ENCODE measurements at places on chromosomes 7 and 10.

GRCh38 chr7:121954803-121955202 is 81.8 kb downstream of the PTPRZ1 start:
- DNase-seq = no peak

DNA sequence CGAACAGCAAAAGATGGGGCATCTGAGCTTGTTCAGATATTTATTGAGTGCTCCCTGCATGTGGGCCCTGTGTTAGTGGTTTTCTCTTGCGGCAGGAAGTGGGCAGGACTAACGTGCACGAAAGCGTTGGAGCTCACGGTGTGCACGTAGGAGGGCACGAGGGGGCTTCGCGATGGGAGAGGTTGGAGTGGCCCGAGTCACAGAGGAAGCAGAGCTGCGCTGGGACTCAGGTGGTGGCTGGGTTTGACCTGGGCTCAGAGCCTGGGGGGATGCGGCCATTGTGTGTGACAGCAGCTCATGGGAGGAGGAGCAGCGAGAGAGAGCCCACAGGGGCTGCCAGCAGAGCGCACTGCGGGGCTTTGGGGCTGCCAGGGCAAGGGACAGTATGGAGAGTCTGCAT is 7.7 kb downstream of the ZSCAN25 start:
- no peak for DNase-seq

- DNase-seq = no peak
Measured at GRCh38 chr10:3208481-3209406, 36.2 kb upstream of the PITRM1 start.

DNA sequence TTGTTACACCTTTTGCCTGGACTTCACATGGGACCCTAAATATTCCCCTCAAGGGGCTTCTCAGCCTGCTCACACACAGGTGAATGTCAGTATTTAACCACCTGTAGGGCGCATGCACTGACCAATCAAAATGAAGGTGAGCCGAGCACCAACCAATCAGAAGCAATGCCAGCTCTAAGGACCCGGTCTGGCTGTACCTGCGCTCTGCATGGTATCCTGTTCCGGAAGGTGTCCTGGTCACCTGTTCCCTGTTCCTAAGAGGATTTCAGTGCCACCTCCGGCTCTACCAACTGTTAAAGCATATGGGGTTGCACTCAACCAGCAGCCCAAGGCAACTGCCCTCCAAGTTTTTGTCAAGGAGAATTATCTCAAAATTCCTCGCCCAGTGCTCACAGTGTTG is 18.4 kb upstream of the CALN1 start:
- no peak for DNase-seq

- no peak for DNase-seq
Measured at GRCh38 chr7:90269163-90269562, 24.2 kb downstream of the CFAP69 start.

- DNase-seq = no peak
Measured at GRCh38 chr7:20151708-20152456, 65.3 kb downstream of the MACC1 start.

DNA sequence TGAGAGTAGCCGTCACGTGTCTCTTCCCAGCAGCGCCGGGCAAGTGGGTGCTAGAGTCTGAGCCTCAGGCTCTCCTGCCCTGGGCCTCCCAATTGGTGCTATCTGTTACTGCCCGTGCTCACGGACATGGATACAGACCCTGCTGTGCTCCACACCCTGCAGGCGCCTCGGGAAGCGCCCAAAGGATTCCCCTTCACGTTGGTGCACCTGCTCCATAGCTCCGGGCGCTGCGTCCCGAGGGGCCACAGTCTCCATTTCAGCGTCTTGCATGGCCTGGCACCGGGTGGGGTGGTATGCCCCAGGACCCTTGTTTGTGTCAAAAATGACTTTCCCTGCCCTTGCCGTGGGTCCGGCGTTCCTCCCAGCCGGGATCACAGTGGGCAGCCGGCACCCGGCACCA is 13.8 kb upstream of the ZNF212 start:
- no peak for DNase-seq

DNA sequence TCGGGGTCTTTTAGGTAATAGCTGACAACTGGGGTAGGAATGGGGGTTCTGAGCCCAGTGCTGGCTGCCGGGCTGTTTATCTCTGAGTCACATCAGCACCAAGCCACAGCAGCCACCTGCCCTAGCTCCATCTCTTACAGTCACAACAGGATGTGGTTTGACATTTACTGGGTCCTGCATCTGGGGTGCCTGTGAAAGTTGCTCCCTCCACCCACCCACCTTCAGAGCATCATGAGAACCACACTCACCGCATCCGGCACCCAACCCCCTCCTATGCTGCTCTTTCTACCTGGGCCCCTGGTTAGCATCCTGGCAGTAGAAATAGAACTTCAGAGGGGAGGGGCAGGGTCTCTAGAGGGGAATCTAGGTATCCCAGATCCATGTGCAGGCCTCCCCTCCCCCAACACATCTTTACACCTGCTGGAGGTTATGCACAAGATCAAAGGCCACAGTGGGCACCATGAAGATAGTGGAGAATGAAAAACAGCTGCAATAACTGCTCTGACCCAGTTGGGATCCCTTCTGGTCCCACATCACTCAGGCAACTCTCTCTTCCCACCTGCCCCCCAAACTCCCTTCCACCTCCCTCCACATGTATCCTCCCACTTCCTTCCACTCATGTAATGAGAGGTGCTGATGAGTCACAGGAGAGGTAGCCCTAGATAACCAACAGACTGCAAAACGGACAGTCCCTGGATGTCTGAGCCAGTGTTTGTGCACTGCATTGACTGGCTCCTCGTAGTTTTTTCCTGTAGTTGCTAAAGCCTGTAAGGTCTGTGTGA is 38.2 kb downstream of the PRSS2 start:
- no peak for DNase-seq

- DNase-seq = no peak
Measured at GRCh38 chr10:28716748-28717147, 39.4 kb downstream of the BAMBI start.

DNA sequence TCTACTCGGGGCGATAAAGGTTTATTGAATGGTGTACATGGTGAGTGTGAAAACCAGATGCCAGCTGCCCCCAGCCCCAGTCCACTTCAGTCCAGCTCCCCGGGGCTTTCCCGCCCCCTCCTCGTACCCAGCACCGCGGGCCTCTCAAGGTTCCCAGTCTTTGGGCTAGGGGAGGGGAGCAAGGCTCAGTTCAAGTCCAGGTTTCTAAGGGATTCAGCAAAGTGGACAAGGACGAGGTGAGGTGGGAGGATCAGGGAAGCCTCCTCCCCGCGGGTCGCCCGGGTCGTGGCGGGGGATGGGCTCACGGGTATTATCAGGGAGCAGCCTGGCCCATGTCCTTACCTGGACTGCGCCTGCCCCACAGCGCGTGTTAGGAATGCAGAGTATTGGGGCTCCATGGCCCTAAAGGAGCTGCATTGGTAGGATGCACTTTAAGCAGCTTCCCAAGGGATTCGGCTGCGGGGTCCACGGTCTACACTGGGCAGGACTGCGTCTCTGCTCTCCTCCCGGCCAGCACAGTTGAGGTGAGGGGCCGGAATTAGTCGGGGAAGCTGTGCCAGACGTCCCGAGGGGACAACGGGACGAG is 541 bp upstream of the PFKFB3 start:
- no peak for DNase-seq

DNA sequence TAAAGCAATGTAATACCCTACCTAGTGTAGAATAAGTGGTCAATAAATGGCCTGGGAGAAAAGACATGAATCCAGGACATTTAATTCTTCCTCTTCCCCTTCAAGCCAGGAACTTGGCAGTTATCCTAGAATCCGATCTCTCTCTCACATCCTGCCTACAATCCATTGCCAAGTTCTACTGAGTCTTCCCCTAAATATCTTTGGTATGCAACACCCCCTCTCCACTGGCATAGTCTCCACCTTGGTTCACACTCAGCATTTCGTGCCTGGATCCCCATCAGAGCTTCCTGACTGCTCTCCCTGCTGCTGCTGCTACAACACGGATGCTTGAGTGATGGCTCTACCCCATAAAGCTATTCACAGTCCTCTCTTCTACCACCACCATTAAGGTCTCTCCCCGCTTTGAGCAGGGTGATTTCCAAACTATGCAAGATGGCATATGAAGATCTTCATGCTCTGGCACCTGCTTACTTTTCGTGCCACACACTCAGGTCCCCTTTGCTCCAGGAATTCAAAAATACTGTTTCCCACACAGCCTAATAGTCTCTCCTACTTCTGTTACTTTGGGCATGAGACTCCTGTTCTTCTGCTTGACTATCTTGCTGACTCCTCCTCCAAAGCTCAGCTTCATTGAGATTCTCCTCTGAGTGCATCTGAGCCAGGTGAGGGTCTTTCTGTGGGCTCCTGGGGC is 4.8 kb downstream of the ANK3 start:
- DNase-seq = peak; percentile 97

- DNase-seq = no peak
Measured at GRCh38 chr10:114471906-114472876, 67.9 kb upstream of the AFAP1L2 start.

GRCh38 chr7:157016352-157017041 is 6.0 kb upstream of the MNX1 start:
- no peak for DNase-seq

Data from kidney glomerular epithelial cell (primary cell).